ENCODE measurements at places on chromosomes 1 and 21. TPM values are rescaled to one million over a fixed set of nuclear protein-coding genes. Genes with fewer than 3 reads are reported as not detected.
A peak's percentile ranks its signal among the peaks of the same experiment; 100 is the strongest.

- DNase-seq = no peak
These were observed 17.2 kb downstream of the PTAFR start for GRCh38 chr1:28159243-28159642.

DNA sequence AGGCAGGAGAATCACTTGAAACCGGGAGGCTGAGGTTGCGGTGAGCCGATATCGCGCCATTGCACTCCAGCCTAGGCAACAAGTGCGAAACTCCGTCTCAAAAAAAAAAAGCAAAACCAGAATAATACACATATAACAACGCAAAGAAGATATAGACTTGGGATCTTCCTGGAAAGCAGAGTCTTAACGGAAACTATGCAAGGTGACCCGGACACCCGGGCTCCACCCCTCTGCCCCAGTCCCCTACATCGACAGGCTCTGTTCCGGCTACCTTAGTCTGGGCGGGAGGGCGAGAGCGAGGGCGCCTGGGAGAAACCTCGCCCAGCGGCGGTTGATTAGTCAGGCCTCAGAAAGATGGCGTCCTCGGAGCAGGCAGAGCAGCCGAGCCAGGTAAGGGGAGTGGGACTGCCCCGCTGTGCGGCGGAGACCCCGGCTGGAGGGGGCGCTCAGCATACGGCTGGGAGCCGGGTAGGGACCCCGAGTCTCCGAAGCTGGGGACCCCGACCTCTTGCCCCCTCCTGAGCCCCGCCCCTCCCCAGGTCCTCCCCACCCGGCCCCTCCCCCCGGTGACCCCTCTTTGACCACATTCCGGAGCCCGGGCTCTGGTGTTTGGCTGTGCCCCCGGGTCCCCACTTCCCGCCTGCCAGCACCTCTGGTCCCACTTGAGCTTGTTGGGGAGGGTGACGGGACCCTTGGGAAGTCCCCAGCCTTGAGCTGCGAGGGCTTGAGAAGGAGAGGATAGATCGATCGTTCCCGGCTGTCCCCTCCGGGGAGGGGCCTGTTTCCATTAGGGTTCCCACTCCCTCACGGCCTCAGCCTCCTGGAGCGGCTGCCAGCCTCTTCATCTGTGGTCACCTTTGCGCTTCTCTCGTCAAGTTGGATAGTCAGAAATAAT is at the start of gene PEX14:
Gene PEX14 (plus strand): TSS at position 338 of the 895 bp plus-strand sequence. CDS start 17 bp downstream, at position 355.
- DNase-seq = peak; percentile 86

The EPHX1 gene
- polyA plus RNA-seq = 0.75 TPM

The FCRL6 gene
- 0.81 TPM for polyA plus RNA-seq

DNA sequence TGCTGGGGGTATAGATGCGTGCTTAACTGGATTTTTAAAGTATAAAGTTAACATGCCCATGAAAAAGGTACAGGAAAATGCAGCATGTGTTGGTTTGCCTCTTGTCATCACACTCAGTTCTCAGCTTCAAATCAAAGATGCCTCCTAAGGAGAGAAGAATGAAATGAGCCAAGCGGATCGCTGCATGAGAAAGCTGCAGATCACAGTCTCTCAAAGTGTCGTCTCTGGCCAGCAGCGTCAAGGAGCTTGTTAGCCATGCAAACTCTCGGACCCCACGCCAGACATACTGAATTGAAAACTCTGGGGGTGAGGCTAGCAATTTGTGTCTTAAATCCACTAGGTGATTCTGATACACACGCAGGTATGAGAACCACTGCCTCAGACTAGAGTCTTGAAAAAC is 297.2 kb downstream of the AJAP1 start:
- no peak for DNase-seq

The PTGS2 gene
- polyA plus RNA-seq = 0.27 TPM

The SELE gene
- not detected for polyA plus RNA-seq

- DNase-seq = no peak
These were observed 182.0 kb upstream of the CSF3R start for GRCh38 chr1:36664571-36665287.

DNA sequence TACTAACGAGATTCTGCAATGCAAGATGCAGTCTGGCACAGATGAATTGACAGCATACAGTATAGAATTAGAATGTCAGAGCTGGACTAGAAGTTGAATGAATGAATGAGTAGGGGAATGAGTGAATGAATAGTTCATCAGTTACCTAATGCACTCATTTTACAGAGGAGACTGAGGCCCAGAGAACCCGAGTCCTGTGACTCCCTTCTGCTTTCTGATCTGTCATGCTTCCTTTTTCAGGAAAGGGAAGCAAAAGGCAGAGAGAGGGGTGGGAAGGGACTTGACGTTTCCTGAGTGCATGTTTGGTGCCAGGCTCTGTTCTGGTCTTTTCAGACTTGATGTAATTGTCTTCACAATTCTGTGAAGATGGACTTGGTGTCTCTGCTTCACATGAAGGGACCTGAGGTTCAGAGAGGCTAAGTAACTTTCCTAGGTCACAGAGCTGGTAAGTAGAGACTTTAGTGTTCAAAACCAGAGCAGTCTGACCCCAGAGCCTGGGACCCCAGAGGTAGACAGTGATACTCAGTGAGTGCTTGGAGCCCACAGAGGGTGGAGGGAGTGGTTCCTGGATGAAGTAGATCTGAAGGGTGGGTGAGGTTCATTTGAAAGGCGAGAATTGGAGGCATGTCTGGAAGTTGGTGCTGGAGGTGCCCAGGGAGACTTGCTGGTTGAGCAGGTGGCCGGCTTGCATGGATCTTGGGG is 8.0 kb upstream of the MEX3A start:
- DNase-seq = no peak

- DNase-seq = no peak
These were observed 11.0 kb downstream of the HSPG2 start for GRCh38 chr1:21926065-21926464.

The IVL gene
- not detected for polyA plus RNA-seq

GRCh38 chr1:86114816-86115400 is 41.7 kb downstream of the COL24A1 start:
- DNase-seq = no peak

DNA sequence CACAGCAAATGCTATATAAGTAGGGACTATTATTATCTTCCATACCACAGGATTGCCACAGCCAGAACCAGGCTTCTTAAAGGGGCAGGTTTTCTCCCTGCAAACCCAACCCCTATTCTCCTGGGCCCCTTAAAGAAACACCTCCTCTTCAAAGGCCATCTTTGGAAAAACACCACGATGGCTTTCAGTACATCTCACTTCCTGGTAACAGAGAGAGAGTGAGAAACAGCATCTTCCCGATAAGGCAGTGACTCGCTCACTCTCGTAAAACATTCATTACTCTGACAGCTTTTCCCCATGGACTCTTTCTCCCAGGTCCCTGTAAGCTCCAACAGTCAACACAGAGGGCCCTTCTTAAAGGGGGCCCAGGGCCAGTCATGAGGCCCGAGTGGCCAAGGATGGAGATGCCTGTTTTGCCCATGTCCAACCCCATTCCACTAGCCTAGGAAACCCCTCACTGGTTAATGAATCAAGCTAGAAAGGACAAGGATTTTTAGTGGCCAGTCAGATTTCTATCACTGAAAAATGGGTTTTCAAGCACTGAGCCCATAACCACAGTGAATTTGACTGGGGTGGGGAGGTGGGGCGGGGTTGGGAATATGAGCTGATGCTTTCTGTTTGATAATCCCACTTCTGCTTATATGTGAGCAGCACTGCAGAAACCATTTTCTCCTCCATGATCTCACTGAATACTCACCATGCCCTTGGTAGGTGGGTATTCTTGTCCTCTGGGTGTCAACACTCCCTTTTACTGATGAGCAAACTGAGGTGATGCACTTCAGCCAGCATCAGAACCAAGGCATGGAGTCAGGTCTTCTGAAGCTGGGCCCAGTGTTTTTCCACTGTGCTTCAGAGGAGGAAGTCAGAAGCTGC is 3.6 kb upstream of the NAV1 start:
- no peak for DNase-seq

Measured in B cell (primary cell).